ENCODE measurements at places on chromosomes 12 and 14. TPM values are rescaled to one million over a fixed set of nuclear protein-coding genes. Genes with fewer than 3 reads are reported as not detected.

The KLRC2 gene
- total RNA-seq = 11.4 TPM

The PITPNM2 gene
- total RNA-seq = 42.5 TPM

The RPS6KL1 gene
- 2.9 TPM for total RNA-seq

- H3K27me3 ChIP-seq = no peaks in the 10 kb centered on the region
- no peak overlapping the region for H3K4me3 ChIP-seq
- H3K4me1 ChIP-seq = peaks cover 27% of the 10 kb centered on the region
- no peak for DNase-seq
- no peak overlapping the region for H3K27ac ChIP-seq
Measured at GRCh38 chr14:68564826-68565759, 227.8 kb downstream of the ZFP36L1 start.

DNA sequence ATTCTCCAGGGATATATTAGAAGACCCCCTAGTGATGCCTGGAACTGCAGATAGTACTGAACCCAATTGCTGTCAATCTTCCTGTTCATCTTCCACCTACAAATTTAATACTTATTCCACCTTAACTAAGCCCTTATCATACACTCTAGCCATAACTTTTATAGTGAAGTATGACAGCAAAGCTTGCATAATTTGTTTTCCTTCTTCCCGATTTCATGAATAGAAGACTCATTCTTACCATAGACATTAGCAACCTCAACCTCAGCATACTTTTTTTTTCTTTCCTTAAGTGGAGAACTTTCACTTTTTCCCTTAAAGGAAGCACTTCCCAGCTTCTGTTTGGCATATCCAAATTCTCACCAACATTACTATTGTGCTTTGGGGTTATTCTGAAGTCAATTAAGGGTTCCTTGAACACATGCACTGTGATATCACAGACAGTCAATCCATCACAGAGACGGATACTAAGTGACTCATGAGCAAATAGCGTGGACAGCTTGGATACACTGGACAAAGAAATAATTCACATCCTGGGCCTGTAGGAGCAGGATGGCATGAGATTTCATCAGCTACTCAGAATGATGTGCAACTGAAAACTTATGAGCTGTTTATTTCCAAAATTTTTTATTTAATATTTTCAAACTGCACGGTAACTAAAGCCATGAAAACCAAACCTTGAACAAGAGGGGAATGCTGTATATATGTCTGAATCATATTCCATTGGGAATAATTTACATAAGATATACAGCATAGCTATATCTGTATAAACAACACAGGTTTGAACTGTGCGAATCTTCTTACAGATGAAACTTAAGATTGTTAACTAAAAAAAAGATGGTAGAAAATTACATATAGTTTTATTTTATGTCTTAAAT, 63.9 kb downstream of the SYT1 start:
- no peaks in the 10 kb centered on the region for H3K36me3 ChIP-seq
- no peaks in the 10 kb centered on the region for H3K4me1 ChIP-seq
- no peak overlapping the region for H3K4me3 ChIP-seq
- no peaks in the 10 kb centered on the region for H3K27me3 ChIP-seq

DNA sequence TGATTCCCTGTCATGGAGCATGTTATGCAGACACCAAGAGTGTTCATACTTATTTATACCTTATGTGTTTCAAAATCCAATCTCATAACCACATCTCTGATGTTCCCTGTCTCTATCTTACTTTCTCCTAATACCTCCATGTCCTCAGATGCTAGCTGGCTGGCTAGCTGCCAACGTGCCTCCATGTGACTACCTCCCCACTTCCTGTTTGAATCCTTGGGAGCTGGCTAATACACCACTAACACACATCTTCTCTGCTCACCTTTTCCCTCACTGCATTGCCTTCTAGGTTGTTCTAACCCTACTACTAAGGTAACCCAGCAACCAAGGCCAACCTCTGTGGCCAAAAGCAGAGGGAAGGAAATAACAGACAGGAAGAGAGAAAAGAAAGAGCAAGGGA, 27.3 kb downstream of the TTC5 start:
- peaks cover 3% of the 10 kb centered on the region for H3K36me3 ChIP-seq
- H3K4me3 ChIP-seq = no peak overlapping the region
- H3K27me3 ChIP-seq = no peaks in the 10 kb centered on the region
- H3K27ac ChIP-seq = no peak overlapping the region

DNA sequence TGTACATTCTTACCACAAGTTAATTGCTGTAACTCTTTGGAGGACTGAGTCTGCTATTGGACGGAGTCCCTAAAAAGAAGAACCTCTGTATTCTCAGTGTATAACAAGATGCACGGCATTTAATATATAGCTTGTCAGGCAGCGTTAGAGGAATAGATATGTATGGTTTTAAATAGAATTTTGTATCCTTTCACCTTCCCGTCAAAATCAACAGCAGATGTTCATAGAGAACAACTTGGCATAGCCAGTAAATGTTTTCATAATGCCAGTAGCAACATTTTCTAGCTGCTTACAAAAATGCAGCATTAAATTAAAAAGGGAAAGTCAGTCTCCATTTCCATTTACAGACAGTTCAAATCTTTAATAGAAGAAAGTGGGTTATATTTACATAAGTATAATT, 6.8 kb downstream of the SCYL2 start:
- no peaks in the 10 kb centered on the region for H3K4me1 ChIP-seq
- no peaks in the 10 kb centered on the region for H3K36me3 ChIP-seq
- H3K4me3 ChIP-seq = no peak overlapping the region
- no peaks in the 10 kb centered on the region for H3K27me3 ChIP-seq

DNA sequence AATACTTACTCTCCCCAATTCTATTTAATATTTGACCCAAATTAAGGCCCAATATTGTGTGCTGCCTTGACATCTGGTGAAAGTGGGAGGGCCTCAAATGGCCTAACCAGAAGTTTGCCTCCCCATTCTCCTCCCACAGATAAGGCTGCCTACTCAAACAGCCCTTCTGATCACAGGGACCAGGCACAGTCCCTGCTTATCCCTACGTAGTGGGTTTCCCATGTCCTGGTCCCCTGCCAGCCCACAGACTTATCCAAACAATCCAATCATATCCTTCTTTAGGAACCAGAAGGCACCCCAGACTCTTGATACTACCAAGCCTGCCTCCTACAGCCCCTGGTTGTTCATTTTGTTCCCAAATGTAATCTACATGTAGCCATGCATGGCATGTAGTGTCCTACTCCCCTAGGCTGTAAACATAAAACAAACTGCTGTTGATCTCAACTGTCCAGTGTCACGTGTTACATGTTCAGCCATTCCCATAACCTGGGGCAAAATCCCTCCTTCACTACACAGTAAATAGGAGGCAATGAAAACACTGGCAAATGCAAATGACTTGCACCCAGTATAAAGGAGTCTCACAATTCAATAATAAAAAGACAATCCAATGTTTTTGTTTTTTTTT, 49.3 kb downstream of the EEA1 start:
- no peak overlapping the region for H3K4me3 ChIP-seq
- DNase-seq = no peak
- peaks cover 9% of the 10 kb centered on the region for H3K36me3 ChIP-seq
- no peaks in the 10 kb centered on the region for H3K27me3 ChIP-seq
- H3K27ac ChIP-seq = no peak overlapping the region
- H3K4me1 ChIP-seq = no peaks in the 10 kb centered on the region

GRCh38 chr14:103058164-103059055, 1.1 kb upstream of the CDC42BPB start:
- H3K36me3 ChIP-seq = no peaks in the 10 kb centered on the region
- peak overlapping the region; percentile 7 for H3K4me3 ChIP-seq
- H3K27me3 ChIP-seq = peaks cover 8% of the 10 kb centered on the region
- DNase-seq = no peak
- H3K4me1 ChIP-seq = peaks cover 14% of the 10 kb centered on the region

DNA sequence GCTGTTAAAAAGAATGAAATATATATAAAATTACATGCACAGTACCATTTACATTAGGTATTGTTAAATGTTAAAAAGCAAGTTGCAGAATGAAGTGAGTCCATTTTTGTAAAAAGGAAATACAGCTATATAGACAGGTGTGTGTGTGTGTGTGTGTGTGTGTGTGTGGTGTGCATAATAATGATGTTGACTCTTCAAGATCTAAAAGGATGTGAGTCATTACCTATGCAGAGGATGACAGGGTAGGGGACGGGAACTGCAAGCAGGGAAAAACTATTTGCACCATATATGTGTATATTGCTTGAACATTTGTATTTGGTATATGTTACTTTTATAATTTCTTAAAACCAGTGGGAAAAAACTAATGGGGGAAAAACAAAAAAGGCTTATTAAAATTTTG, 3.1 kb downstream of the C14orf39 start:
- no peak overlapping the region for H3K4me3 ChIP-seq
- H3K27me3 ChIP-seq = peaks cover 26% of the 10 kb centered on the region
- no peak overlapping the region for H3K27ac ChIP-seq

GRCh38 chr14:45251912-45252311, 1.1 kb downstream of the MIS18BP1 start:
- H3K27me3 ChIP-seq = no peaks in the 10 kb centered on the region
- peaks cover 27% of the 10 kb centered on the region for H3K4me1 ChIP-seq
- peak overlapping the region; percentile 92 for H3K4me3 ChIP-seq
- peak overlapping the region; percentile 91 for H3K27ac ChIP-seq
- peak; percentile 43 for DNase-seq

- no peak overlapping the region for H3K27ac ChIP-seq
- no peaks in the 10 kb centered on the region for H3K27me3 ChIP-seq
- no peak overlapping the region for H3K4me3 ChIP-seq
- DNase-seq = no peak
- no peaks in the 10 kb centered on the region for H3K4me1 ChIP-seq
Measured at GRCh38 chr12:57377103-57377840, 53.6 kb downstream of the R3HDM2 start.

DNA sequence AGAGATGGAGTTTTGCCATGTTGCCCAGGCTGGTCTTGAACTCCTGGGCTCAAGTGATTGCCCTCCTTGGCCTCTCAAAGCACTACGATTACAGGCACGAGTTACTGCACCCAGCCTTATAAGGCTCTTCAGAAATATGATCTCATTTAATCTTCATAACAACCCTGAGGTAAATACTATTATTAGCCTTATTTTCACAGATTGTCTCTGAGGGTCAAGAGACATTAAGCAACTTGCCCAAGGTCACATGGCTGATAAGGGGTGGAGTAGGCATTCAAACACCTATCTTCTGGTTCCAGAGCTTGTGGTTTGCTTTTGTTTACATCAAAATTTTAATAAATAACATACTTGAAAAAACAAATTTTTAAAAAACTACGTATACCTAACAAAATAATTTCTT, 5.1 kb downstream of the PRKAG1 start:
- H3K4me1 ChIP-seq = peaks cover 13% of the 10 kb centered on the region
- DNase-seq = no peak
- H3K36me3 ChIP-seq = peaks cover 31% of the 10 kb centered on the region
- no peak overlapping the region for H3K27ac ChIP-seq

GRCh38 chr14:24839617-24840203, 205.7 kb upstream of the GZMB start:
- H3K27ac ChIP-seq = no peak overlapping the region
- no peaks in the 10 kb centered on the region for H3K36me3 ChIP-seq
- DNase-seq = no peak
- no peaks in the 10 kb centered on the region for H3K4me1 ChIP-seq

DNA sequence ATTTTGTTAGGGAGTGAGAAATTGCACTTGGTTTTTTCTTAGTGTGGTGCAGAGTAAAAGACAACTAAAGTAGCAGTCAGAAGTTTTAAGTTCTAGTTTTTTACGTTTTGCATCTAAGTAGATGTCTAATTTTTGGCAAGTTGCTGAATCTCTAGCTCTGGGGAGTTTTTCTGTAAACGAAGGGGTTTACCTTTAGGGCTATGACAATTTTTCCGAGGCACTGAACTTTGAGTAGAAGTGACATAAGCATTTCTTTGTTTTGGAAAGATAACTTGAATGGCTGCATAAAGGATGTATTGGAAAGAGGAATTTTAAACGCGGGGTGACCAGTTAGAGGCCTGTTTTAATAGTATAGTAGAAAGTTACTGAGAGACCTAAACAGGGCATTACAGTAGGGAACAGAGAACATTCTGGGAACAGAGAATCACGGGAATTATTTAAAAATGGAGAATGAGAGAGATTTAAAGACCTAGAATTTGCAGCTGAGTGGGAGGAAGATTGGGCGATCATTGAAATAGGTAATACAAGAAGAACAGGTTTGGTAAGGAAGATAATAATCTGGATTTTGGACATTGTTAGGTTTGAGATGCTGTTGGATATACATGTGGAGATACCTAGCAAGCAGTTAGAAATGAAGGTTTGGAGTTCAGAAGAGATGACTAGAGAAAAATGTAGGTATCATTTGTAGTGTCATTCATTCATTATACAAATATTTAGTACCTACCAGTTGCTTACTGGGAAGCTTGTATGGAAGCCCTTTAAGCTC, 1.2 kb downstream of the ZNF410 start:
- peaks cover 2% of the 10 kb centered on the region for H3K36me3 ChIP-seq
- H3K4me3 ChIP-seq = peak overlapping the region; percentile 81
- no peaks in the 10 kb centered on the region for H3K27me3 ChIP-seq
- peaks cover 13% of the 10 kb centered on the region for H3K4me1 ChIP-seq
- DNase-seq = peak; percentile 50
